ENCODE measurements at places on chromosomes 1 and 21.

GRCh38 chr21:32889596-32889995 is 118.0 kb upstream of the PAXBP1 start:
- no peak for DNase-seq

- DNase-seq: no peak
Observed at GRCh38 chr1:245261786-245262185, 107.0 kb downstream of the KIF26B start.

DNA sequence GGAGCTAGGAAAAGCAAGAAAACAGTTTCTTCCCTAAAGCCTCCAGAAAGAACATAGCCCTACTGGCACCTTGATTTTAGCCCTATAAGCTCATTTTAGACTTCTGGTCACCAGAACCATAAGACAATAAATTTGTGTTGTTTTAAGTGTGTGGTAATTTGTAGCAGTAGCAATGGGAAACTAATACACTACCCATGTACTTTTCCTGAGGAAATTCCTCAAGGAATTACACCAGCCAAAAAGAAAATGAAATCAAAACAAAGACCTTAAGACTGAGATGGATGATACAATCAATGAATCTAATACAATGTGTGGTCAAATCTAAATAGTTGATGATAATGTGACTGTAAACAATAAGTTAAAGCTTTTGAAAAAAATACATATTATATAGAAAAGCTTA is 11.8 kb downstream of the VAMP4 start:
- DNase-seq: no peak

GRCh38 chr1:156126043-156126629 is 11.6 kb downstream of the LMNA start:
- DNase-seq: peak; percentile 90

DNA sequence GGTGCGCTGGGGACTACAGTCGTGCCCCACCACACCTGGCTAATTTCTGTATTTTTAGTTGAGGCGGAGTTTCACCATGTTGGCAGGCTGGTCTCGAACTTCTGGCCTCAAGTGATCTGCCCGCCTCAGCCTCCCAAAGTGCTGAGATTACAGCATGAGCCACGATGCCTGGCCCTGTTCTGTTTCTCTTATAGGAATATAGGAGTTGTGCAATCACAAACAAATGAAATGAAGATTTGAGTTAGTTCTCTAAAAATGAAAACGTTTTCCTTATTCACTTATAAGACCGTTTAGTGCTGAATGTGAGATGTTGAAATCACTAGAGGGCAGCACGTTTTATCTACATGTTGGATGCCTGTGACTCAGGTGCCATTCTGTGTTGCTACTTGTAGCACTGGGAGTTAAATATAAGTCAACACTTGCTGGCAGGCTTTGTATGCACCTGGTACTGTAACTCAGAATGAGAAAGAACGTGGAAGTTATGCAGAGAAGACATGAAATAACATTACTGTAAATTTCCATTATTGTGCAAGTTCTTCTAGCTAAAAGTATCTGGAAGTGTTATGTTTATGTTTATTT is 45.8 kb downstream of the MIGA1 start:
- no peak for DNase-seq

GRCh38 chr21:34884346-34884929 is 164.7 kb downstream of the RUNX1 start:
- no peak for DNase-seq

- no peak for DNase-seq
Observed at GRCh38 chr21:30168086-30168485, 1.5 kb upstream of the CLDN17 start.

GRCh38 chr1:30191154-30191702 is 532.2 kb downstream of the MATN1 start:
- DNase-seq: no peak

- no peak for DNase-seq
Observed at GRCh38 chr1:46062651-46063319, 69.6 kb downstream of the PIK3R3 start.

DNA sequence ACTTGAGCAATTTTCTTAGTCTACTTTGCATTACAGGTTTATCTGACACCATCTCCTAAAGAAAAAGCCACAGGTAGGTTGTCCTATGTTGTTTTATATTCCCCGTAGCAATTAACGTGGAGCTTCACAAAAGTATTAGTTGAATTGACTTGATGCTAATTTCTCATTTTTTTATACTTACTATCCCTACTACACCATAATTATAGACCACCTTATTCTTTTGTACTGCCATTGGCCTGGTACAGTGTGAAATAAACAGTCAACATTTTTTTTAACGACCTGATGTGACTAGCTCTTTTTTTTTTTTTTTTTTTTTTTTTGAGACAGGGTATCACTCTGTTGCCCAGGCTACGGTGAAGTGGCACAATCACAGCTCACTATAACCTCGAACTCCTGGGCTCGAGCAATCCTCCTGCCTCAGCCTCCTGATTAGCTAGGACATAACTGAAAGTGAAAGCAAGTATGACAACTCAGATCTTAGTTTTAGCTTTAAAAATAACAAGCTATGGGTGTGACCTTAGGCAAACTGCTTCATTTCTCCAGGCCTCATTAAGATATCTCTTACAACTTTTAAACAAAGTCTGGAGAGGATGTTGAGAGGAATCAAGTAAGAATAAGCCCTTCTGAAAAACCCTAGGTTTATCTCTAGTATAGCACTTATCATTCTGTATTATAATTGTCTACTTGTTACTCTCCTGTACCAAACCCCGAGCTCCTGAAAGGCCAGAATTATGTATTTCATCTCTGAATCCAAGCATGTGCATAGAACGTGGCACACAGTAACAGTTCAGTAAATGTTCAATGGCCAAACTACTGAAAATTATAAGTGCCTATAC is 49.5 kb downstream of the LUZP1 start:
- no peak for DNase-seq

DNA sequence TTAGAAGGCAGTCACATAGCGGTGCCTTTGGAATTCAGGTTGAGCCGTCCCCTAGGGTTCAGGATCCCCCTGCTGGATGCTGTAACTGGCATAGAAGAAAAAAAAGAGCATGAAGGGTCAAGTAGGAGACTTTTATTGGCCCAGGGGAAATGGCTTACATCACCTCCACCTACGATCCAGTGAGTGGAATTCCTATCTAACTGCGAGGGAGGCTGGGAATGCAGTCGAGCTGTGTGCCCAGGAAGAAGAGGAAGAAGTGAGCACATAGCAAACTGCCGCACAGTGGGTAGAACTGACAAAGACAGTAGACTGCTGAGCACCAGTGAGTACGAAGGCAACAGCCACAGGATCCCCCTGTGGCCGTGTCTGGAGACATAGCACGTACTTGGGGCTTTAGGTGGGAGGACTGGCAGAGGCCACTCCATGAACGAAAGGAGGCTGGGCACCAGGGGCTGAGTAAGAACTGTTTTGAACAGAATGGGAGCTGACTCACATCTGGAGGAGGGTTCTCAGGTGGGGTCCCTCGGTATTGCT is 79.2 kb downstream of the RNF220 start:
- DNase-seq: no peak

DNA sequence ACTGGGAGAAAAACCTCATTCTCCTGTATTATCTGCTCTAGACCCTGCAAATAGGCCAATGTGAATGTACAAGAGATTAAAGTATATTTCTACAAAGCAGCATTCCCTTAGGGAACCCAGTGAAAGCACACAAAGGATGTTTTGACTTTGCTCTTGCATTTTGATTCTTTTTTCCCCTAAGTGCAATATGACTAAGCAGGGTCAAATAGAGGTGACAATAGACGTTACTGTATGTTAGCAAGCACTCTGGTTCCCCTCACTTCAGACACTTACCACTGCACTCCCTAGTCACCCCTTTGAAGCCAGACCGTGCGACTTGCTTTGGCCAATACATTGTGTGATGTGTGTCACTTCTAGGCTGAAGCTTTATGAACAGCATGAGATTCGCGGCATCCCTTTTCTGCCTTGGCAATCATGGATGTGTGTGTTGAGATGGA is 209.7 kb downstream of the RHOU start:
- DNase-seq: no peak

DNA sequence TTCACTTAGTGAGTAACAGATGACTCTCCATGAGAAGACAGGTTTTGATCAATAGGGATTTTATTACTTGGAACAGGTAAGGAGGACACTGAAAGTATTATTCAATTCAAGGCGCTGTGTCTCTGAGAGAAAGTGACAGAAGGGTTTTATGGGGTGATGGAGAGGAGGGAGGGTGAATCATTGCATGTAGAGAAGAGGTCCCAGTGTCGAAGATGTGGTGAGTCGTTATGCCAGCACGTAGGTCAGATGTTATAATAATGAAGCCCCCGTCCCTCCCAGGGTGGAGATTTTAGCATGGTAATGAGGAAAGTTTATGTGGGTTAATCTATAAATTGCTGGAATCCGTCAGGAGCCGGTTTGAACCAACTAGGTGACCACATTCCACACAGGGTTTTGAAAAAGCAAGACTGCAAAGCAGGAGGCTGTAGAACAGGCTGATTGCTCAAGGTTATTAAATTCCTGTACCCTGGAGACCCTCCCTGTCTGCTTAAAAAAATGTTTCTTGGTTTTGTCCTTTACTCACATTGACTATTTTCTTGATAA is 586.4 kb upstream of the TMPRSS15 start:
- DNase-seq: no peak

- DNase-seq: no peak
Observed at GRCh38 chr1:167621780-167622313, 8.2 kb upstream of the RCSD1 start.

- no peak for DNase-seq
Observed at GRCh38 chr1:34587761-34588160, 167.1 kb upstream of the GJB5 start.

- no peak for DNase-seq
Observed at GRCh38 chr1:13842497-13842896, 142.5 kb downstream of the PRDM2 start.

DNA sequence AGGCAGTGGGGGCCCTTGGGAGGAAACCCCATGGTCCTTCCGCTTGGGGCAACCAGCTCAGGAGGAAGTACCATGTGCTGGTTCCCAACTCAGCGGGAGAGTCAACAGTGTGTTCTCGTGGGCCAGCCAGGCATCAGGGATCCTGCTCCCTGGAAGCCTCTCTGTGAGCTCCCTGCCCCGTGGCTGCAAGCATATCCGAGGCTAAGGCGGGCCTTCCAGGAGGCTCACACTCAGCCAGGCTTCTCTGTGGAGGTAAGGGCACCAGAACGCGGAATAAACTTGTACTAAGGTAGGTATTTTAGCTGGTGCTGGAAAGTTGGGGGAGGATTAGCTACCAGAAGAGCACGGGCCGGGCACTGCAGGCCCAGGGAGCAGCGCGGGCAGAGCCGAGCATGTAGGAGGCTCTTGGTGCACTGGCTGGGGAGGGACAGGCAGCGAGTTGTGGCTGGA is 74.7 kb upstream of the POU3F1 start:
- no peak for DNase-seq

DNA sequence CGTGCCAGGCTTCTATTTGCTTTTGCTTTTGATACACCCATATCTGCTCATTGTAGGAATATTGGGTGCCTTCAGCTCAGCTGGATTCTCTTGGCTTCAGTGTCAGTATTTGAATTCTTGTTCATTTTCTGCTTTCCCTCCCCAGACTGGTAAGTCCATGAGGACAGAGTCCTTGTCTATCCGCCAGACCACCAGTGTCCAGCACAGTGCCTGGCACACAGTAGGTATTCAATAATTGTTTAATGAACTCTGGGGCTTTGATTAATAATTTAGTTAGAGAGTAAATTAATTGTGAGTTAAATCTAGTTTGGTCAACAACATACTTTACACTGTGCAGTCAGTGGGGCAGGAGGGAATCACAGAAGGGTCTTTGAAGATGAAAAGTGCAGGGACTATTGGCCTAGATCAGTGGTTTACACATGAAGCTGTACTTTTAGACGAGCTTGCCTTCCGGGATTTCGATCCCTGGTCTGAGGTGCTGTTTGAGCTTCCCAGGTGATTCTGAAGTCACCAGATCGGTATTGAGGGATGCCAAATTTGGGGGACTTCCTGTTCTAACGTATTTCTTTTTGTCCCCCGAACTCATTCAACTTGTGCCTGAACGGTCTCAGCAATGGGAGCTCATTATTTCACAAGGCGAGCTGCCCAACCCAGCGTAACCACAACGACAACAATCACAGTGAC is 119.1 kb upstream of the JUN start:
- DNase-seq: peak; percentile 57

- DNase-seq: no peak
Observed at GRCh38 chr1:221437171-221437570, 304.7 kb downstream of the DUSP10 start.

DNA sequence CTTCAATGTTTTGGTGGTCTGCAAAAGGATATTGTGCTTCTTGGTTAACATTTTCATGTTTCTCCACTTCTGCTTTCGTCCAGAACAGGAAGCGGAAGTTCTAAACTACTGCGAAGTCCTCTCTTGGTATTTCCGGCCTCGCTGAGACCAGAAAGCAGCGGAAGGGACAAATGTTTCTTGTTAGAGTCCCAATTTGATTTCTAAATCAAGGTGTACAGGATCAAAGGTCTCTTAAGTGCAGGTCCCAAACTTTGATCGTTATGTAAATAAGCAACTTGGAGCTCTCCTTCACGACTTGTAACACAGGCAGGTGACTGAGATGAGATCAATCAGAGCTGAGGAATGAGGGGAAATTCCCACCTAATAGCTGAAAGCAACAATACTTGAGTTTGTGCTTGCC is 40.1 kb upstream of the HMCN1 start:
- DNase-seq: no peak

DNA sequence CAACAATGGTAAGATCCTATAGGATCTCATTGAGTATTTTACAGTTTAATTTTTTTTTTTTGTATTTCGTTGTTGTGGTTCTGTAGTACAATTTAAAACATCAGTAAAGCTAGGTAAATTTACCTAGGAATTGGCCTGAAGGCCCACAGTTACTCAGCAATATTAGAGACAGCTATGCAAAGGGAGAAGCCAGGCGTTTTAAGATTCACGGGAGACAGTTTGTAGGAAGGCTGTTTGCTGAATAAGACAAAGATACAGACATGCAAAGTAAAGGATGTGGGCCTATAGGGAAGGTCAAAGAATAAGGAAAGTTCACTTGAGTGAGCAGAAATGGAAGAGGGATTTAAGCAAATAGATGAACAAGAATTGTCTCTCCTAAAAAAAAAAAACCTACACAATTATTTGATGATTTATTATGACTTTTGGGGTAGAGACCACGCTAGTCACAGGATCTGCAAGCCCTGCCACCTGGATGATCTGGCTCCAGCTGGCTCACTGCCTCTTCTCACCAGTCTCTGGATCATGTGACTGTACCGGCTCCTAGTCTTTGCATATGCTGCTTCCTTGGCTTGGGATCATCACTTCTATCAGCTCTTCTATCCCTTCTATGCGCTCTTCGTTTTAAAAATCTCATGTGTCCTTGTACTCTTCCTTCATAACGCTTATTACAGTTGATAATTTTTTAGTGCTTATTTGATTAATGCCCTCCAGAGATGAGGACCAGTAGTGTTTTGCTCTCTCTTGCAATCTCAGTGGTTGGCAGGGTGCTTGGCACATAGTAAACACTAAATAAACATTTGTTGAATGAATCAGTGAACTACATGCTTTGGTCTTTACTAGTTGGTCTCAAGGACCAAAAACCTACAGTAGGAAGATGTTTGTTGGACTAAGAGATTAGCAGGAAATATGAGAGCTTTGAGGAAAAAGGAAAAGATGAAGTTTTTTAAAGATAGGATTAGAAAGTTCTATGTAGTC is 14.1 kb downstream of the DYRK1A start:
- DNase-seq: no peak

- DNase-seq: no peak
Observed at GRCh38 chr1:186974774-186975181, 146.0 kb downstream of the PLA2G4A start.

- DNase-seq: no peak
Observed at GRCh38 chr1:155473151-155473821, 89.3 kb downstream of the ASH1L start.

- no peak for DNase-seq
Observed at GRCh38 chr21:35399706-35400105, 350.6 kb upstream of the RUNX1 start.
